ENCODE measurements at places on chromosomes 6 and 20.

DNA sequence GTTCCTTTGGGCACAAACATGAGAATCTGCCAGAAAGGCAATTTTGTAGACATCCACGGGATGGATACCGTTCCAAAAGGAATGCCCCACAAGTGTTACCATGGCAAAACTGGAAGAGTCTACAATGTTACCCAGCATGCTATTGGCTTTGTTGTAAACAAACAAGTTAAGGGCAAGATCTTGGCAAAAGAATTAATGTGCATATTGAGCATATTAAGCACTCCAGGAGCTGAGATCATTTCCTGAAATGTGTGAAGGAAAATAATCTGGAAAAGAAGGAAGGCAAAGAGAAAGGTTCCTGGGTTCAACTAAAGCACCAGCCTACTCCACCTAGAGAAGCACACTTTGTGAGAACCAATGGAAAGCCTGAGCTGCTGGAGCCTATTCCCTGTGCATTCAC is 103.9 kb upstream of the ARG1 start:
- no peak for DNase-seq

- DNase-seq: no peak
These were observed 9.4 kb downstream of the CST4 start for GRCh38 chr20:23679133-23680092.

GRCh38 chr6:107642861-107643328 is 153.0 kb downstream of the SOBP start:
- DNase-seq: no peak

- DNase-seq: peak; percentile 23
These were observed 51.3 kb upstream of the GLP1R start for GRCh38 chr6:38997128-38997761.

DNA sequence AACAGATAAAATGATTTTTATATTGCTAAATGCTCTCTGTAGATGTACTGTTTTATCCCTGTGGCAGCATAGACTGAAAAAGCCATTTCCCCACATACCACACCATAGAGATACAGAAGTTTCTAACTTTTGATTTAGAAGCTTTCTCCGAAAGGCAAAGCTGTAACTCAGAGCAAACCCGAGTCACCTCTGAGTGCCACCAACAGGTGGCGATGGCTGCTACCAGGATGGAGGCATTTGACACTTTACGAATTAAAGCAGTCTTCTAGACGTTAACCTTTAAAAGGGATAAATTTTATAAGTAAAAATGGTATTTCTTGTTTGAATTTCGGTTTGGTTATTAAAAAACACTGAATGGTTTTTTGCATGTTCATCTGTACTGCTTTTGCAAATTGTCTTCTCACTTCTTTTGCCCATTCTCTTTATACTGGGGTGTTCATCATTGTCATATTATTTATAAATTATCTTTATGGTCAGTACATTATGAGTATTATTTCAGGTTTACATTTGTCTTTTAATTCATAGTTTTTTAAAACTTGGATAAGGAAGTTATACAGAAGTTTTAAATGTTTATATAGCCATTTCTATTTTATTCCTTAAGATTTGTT is 201.0 kb upstream of the CEP162 start:
- peak; percentile 26 for DNase-seq

- no peak for DNase-seq
These were observed 1225.5 kb upstream of the CITED2 start for GRCh38 chr6:140599916-140600315.

- DNase-seq: peak; percentile 31
These were observed 19.6 kb upstream of the EYA2 start for GRCh38 chr20:46875059-46875458.

All from urothelium cell line (cell line).